HFFc6 (cell line): ENCODE measurements at places on chromosomes 4 and X. TPM values are rescaled to one million over a fixed set of nuclear protein-coding genes. Genes with fewer than 3 reads are reported as not detected.

PABPC4L gene
- total RNA-seq, result 0.63 to 3.1 TPM (median 2.2 TPM) in 3 replicates

CTAG1B gene
- total RNA-seq, result not detected in 3 replicates

GPRASP3 gene
- 1.9 to 5.6 TPM (median 2.1 TPM) in 3 replicates for total RNA-seq

IBSP gene
- total RNA-seq, result not detected in 2 replicates

FRAS1 gene
- 2.2 to 10.4 TPM (median 6.4 TPM) in 3 replicates for total RNA-seq

KLHL34 gene
- not detected in 3 replicates for total RNA-seq

SORBS2 gene
- 0.66 to 2.7 TPM (median 1.6 TPM) in 3 replicates for total RNA-seq

ALPK1 gene
- 6.3 to 7.5 TPM (median 6.3 TPM) in 3 replicates for total RNA-seq

GRCh38 chrX:1411326-1411725 lies 19.4 kb upstream of the SLC25A6 start:
- DNase-seq, result no peak

DNA sequence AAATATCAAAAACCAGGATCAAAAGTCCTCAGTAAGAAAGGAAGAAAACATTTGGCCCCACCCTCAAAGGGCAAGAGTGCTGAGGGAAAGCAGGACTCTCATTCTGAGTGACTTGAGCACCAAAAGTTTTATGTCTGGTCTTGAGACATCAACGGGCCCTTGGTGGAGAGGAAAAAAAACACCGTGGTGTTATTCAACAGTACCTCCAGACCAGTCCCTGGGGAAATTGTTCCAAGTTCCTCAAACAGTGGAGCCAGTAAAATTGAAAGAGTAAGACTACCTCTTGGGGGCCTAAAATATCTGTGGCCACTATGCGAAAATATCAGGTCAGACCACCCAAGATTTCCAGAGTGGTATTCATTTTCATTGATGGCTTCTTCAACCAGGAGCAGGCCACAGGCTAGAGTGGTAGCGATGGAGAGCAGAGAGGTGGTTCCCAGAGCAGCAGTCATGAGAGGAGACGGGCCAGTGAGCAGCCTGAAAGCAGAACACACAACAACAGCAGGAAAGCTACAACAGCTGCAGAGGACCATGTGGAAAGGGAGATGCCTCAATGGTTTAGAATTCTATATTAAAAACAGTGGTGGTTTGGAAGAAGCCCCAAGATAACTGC lies 63.7 kb upstream of the RPL34 start:
- DNase-seq, result no peak

DNA sequence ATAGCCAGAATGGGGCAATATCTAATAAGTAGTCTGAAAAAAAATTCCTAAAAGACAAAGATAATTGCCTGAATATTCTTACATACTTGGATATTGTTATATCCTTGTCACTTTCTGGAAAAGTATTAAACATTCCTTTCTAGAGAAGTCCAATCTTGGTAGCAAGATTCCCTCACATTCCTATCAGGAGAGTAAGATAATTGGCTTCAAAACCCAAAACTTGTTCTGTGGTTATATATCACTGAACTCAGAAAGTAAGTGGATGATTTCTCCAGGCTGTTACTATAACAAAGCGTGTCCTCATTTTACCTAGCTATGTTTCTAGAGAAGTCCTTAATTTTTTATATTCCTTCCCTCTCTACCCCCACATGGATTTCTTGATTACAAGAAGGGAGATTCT lies 46.0 kb upstream of the TEX13A start:
- no peak for DNase-seq

- no peak for DNase-seq
Measured at GRCh38 chrX:98459669-98460068, 1576.0 kb downstream of the RPA4 start.

DNA sequence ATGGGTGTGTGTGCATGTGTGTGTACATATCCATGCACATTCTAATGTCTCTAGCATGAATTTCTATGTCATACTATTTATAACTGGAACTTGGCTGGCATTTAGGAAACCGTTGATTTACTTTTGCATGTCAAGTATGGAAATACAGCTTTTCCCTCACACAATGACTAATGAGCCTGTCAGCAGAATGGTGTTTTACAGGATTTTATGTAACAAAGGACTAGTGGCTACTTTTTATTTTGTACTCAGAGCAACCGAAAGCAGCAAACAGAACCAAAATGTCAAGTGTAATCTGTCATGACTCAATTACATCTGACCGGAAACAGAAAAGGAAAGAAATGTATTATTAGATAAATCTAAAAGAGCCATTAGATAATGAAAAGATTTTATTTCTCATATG lies 1911.5 kb upstream of the AGA start:
- no peak for DNase-seq

- DNase-seq, result peak; percentile 54
Measured at GRCh38 chr4:111632641-111633151, 512.6 kb upstream of the FAM241A start.

GRCh38 chr4:155515444-155516075 lies 138.8 kb upstream of the MAP9 start:
- DNase-seq, result no peak

DNA sequence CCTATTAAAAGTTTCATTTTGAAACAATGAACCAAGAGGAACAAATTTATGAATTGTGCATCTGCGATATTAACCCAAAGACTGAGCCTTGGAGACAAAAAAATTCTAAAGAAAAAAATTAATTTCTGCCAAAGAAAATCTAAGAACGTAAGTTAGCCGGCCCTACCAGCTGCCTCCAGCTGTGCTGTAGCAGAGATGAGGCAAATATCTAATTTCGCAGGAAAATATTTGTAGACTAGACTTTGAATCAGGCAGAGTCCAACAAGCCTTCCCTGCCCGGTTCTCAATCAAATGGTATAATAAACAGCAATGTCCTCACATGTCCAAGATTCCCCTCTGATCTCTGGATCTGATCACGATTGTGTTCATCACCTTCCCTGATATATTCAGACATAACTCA lies 21.2 kb upstream of the SMIM20 start:
- DNase-seq, result no peak

DNA sequence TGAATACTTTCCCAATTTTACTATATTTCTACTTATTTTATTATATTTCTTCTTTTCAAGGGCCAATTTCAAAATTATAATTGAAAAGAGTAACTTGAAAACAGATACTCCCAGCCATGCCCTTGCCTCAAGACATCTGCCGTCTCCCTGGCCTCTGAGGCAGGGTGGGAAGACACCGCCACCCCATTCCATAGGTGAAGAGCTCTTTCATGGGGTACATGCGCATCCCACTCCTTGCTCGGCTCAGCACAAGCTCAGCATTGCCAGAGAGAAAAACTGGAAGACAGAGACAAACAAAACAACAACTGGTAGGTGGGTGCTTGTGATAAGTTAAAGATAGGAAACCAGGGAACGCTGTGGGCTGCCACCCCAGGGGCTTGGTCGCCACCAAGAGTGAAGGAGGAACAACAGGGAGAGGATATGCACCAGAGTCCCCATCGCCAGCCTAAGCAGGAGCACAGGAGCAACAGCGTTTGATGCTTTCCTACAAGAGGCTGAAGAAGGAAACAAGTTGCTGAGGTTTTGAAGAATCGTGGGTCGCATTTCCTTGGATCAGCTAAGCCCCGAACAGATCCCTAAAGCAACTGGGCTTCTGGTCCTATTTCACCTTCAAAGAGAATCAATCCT lies 11.3 kb downstream of the TMEM154 start:
- no peak for DNase-seq

DNA sequence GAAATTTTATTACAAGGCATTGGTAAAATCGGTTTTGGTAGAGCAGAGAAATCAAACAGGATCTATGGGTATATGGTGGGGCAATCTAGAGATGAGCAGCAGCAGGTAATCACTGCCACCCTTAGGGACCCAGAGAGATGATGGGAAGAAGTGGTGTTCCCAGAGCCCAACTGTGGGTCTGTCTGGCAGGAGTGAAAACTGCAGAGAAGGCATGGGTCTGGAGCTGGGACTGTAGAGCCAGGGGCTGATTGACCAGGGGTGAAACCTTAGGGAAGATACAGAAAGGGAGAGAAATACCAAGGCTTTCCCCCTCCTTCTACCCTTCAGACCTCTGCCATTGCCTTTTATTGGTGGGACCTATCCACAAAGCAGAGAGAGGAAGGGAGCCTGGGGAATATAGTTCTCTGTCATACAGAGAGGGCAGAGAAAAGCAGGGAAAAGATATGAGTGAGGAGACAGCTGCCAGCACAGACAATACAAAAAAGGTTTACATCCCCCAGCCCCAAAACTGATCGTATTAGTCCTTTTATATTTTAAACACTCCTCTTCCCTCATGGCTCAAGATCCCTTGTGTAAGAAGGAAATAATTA lies 28.7 kb downstream of the PDLIM5 start:
- no peak for DNase-seq

GRCh38 chr4:40253906-40254305 lies 57.1 kb downstream of the RHOH start:
- no peak for DNase-seq

GRCh38 chrX:140091125-140091886 lies 126.0 kb upstream of the CXorf66 start:
- no peak for DNase-seq

DNA sequence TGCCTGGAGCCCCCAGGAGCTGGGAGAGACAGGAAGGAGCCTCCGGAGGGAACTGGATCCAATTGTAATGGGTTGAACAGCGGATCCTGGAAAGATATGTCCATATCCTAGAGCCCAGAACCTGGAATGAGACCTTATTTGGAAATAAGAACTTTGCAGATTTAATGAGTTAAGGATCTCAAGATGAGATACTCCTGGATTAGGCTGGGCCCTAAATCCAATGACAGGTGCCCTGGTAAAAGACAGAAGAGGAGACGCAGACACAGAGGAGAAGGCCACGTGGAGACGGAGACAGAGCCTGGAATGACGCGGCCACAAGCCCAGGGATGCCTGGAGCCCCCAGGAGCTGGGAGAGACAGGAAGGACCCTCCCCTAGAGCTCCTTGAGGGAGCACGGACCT lies 34.1 kb downstream of the P2RY8 start:
- no peak for DNase-seq

GRCh38 chr4:142959173-142959572 lies 113.1 kb upstream of the INPP4B start:
- DNase-seq, result no peak

DNA sequence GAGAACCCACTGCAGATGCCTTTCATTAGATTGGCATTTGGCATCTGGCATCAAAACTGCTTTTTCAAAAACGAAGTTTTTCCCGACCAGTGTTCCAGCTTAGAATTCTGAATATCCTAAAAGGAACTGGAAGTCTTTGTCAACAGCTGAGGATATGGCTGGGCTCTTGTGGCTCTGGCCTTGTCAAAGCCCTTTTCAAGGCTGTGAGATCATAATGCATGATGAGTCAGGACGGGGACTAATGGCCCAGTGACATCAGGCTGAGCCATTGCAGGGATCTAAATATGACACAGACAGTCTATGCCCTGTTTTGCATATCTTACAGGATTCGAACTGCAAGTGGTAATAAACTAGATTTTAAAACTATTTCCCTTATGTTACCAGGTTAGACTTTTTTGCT lies 306.4 kb downstream of the PTTG2 start:
- peak; percentile 56 for DNase-seq

DNA sequence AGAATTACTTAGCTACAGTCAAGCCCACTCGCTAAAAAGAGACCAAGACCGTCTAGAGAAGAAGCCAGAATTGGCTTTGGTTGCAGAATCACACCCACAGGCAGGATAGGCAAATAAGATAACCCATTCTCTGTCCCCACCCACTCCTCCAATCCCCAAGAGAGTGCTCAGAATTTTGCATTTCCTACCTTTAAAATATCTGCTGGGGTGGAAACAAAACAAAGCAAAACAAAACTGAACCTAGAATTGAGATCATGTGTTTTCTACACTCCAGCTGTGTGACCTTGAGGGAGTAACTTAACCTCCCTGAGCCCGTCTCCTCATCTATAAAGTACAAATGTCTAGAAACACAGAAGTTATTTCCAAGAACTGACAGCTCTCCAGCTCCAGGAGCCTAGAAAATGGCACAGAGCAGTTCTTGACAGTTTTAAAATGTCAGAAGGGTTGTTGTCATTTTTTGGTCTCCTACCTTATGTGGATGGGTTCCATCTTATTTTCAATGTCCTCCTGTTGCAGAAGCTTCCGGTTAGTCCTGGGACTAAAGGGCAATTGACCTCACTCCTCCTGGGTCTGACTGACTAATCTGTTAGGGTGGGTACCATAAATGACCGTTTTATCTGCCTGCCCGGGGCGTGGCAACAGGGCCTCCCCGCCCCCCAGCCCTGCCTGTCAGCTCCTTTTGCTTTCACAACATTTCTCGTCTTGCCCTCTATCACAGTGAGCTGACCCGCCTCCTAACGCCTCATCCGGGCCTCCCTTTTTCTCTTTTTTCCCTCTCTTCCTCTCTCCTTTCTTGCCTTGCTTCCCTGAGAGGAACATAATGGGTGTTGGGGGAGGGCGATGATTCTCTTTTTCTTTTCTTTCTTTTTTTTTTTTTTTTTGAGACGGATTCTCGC lies 114.0 kb downstream of the RBM47 start:
- no peak for DNase-seq

DNA sequence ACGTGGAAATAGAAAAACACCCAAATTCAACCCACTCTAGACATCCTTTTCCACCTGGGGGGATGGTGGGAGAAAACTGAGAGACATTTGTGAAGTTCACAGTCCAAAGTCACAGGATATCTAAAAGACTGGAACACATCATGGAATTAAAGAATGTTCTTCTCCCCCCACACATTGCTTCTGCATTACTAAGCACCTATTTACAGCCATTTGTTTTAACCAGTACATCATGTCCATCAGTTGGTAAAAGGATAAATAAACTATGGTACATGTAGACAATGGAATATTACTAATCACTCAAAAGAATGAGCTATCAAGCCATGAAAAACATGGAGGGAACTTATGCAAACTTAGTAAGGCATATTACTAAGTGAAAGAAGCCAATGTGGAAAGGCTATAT lies 185.5 kb upstream of the ANXA10 start:
- DNase-seq, result no peak

DNA sequence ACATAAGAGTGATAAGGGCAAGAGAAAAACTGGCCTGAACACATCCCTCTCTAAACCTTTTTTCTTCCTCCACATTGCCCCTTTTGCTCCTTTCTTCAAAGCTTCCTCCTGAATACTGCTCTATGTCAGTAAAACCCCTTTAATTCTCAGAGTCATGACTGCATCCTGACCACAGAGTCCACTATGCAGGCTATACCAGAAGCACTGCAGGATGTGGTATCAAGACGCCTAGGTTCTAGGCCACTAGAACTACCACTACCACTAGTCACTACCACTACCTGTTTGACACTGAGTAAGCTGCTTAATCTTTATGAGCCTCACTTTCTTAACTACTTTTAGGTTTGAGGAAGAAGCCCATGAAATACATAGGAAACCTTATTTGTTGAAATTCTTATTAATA lies 38.7 kb downstream of the ARHGEF9 start:
- no peak for DNase-seq

- no peak for DNase-seq
Measured at GRCh38 chr4:3021627-3022026, 52.7 kb downstream of the HTT-AS start.
